ENCODE measurements at places on chromosomes 2 and 18. TPM values are rescaled to one million over a fixed set of nuclear protein-coding genes. Genes with fewer than 3 reads are reported as not detected.

The FSHR gene
- total RNA-seq: not detected

The EPG5 gene
- total RNA-seq: 19.2 TPM

The IGFBP5 gene
- total RNA-seq: 6.1 TPM

The WDR35 gene
- 10.5 TPM for total RNA-seq

The SANBR gene
- total RNA-seq: 27.4 TPM

The B3GNT7 gene
- 13.6 TPM for total RNA-seq

The MBP gene
- total RNA-seq: 6.3 TPM

The C2orf68 gene
- total RNA-seq: 16.9 TPM
